ENCODE measurements at places on chromosomes 5 and 9.

- no peak for DNase-seq
These were observed 302.7 kb downstream of the EPB41L4A start for GRCh38 chr5:112116371-112116770.

- no peak for DNase-seq
These were observed 28.2 kb downstream of the ARPC5L start for GRCh38 chr9:124890179-124890578.

GRCh38 chr9:14702200-14702720, 9.0 kb upstream of the ZDHHC21 start:
- no peak for DNase-seq

- DNase-seq: no peak
These were observed 4.4 kb downstream of the SPRY4 start for GRCh38 chr5:142320430-142320738.

GRCh38 chr5:130024006-130024405, 119.7 kb downstream of the CHSY3 start:
- no peak for DNase-seq

All from stimulated activated effector memory CD8-positive, alpha-beta T cell treated with anti-CD3 and anti-CD28 coated beads, Interleukin-12 subunit alpha, Interleukin-12 subunit beta, amount 100 ng/mL, for 72 hours (primary cell).